ENCODE measurements at places on chromosomes 4 and X.

- DNase-seq: peak; percentile 55
These were observed 119.3 kb downstream of the CRLF2 start for GRCh38 chrX:1093121-1093520.

DNA sequence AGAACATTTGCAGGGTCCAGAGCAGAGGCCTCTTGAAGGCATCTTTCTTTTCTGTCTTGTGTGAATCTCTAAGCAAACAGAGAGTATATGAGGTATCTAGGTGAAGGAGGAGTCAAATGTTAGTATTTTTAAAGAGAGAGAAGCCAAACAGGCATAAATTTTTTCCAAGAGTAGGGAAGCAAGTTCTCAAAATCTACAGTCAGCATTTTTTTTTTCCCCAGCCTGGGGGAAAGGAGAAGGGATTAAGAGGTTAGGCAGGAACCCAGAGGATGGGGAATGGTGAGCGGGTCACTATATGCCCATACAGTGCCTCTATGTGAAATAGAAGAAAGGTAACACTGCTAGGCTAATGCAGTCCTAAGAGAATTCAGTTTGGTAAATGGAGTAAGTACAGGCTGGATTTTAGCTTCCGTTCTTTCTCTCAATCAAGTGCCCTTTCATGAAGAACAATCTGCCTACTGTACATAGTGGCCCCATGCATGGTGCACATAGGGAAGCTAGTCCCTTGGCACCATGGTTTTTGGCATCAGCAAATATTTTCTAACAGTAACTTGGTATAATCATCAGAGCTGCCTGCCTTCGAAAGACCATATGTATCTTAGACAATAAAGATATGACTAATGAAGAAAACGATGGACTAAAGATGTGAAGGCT lies 163.1 kb upstream of the MAB21L2 start:
- DNase-seq: no peak

GRCh38 chrX:119030990-119031389 lies 41.8 kb upstream of the CT47C1 start:
- DNase-seq: no peak

DNA sequence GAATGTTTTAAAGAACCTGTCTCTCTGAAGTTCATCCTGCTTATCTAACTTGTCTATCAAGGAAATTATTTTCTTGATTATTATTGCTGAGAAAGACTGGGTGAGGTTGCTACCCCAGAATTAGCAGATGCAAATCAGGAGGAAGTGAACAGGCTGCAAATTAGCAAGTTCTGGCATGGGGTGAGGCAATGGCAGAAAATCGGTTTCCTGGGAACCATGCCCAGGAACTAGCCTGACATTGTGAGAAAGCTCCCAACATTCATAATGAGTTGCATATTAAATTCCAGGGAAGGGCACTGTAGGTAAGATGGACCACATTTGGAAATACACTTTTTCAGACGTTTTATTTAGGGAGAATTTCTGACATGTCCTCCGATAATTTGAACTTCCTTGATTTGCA lies 11.6 kb downstream of the ARSF start:
- DNase-seq: no peak

DNA sequence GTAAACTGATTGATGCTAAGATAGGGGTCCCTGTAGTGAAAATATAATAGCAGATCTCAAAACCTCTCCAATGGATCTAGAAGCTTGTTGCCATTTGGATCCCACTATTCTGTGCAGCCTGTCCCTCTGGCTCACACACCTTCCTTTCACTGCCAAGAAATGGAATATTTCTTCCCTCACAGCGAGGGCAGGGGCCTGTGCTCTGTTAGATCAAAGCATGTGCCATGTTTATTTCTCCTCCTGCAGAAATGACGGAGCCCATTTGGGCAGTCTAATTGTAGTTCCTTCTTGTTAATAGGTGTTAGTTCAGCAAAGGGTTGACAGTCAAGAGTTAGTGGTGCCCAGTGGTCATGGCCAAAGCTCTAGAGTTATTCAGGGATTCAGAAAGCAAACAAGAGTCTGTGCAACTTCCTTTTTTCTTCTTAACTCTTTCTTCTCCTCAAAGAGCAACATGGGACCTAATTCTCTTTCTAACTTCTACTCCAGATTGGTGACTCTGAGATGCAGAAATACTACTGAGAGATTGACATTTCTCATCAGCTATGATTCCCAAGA lies 106.8 kb downstream of the STOX2 start:
- DNase-seq: no peak

GRCh38 chr4:4862665-4863482 lies 3.4 kb downstream of the MSX1 start:
- no peak for DNase-seq

GRCh38 chr4:141645611-141646340 lies 9.4 kb downstream of the IL15 start:
- no peak for DNase-seq

DNA sequence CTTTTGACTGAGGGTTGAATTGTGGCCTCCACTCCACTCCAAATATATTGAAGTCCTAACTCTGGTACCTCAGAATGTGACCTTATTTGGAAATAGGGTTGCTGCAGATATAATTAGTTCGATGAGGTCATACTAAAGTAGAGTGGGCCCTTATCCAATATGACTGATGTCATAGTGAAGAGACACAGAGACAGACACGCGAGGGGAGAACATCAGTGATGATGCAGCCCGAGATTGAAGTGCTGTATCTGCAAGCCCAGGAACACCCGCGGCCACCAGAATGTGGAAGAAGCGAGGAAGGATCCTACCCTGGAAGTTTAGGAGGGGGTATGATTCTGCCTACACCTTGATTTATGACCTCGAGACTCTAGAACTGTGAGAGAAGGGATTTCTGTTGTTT lies 279.0 kb downstream of the ANKRD50 start:
- DNase-seq: no peak

GRCh38 chrX:69535661-69536060 lies 31.5 kb downstream of the NALF2 start:
- no peak for DNase-seq

- no peak for DNase-seq
These were observed 558.9 kb downstream of the SPOCK3 start for GRCh38 chr4:166675411-166675810.

DNA sequence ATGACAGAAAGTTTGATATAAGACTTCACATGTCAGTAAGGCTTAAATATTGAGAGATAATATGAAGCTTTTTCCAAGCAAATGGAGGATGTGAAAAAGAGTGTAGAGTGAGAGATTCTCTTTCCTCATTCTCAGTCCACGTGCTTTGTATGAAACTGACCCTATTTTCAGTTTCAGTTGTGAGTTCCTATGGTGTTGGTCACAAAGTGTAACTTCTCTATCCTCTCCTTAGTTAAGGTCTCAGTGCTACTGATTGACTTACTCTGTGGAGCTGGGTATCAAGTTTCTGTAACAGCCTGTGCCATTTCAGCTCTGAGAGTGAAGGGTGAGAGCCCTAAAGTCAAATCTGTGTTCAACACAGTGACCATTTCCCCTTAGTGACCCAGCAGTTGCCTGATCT lies 277.2 kb downstream of the EPHA5 start:
- no peak for DNase-seq

GRCh38 chr4:22407361-22407760 lies 108.5 kb downstream of the ADGRA3 start:
- no peak for DNase-seq

DNA sequence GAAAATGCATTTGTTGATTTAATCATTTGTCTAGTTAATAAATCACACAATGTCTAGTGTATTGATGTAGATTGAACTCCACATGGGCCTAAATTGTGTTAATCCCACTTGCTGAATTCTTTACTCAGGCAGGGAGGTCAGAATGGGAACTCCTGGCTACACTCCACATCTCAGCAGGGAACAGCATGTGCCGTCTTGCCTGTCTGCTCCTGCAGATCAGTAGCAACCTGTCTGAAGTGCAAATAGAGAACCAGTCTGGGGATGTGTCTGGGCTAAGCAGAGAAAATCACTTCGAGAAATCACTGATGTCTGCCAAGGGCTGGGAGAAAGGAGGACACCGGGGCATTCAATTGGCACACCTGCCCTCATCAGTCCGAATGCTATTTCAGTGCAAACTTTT lies 16.5 kb upstream of the MXRA5 start:
- DNase-seq: no peak

All from stimulated activated CD4-positive, alpha-beta T cell treated with anti-CD3 and anti-CD28 coated beads, Interleukin-15, amount 100 ng/mL, for 24 hours (primary cell).